Neural progenitor cell (in vitro differentiated cells): ENCODE measurements at places on chromosomes 6 and 20. TPM values are rescaled to one million over a fixed set of nuclear protein-coding genes. Genes with fewer than 3 reads are reported as not detected.

GRCh38 chr6:160170018-160170680 lies 48.5 kb downstream of the SLC22A1 start:
- peaks cover 12% of the 10 kb centered on the region for H3K4me1 ChIP-seq
- no peak overlapping the region for H3K4me3 ChIP-seq
- DNase-seq, result no peak

DNA sequence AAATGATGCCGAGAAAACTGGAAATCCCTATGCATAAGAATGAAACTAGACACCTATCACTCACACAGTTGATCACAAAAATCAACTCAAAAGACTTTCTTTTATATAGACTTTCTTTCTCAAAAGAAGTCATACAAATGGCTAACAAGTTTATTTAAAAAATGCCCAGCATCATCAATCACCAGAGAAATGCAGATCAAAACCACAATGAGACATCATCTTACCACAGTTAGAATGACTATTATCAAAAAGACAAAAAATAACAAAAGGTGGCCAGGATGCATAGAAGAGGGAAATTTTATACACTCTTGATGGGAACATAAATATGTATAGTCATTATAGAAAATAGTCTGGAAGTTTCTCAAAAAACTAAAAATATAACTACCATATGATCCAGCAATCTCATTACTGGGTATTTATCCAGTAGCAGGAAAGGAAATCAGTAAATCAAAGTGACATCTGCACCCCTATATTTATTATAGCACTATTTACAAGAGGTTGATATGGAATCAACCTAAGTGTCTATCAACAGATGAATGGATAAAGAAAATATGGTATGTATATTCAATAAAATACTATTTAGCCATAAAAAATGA lies 3.4 kb upstream of the RNF217 start:
- H3K4me1 ChIP-seq, result peaks cover 6% of the 10 kb centered on the region
- no peaks in the 10 kb centered on the region for H3K36me3 ChIP-seq
- no peaks in the 10 kb centered on the region for H3K27me3 ChIP-seq
- no peak overlapping the region for H3K27ac ChIP-seq
- DNase-seq, result no peak

GRCh38 chr6:4294636-4295035 lies 159.3 kb upstream of the ECI2 start:
- H3K4me3 ChIP-seq, result no peak overlapping the region
- no peak for DNase-seq
- no peaks in the 10 kb centered on the region for H3K27me3 ChIP-seq
- no peak overlapping the region for H3K27ac ChIP-seq

GRCh38 chr6:119568580-119568979 lies 219.0 kb upstream of the MAN1A1 start:
- no peaks in the 10 kb centered on the region for H3K4me1 ChIP-seq
- no peak for DNase-seq
- H3K27me3 ChIP-seq, result no peaks in the 10 kb centered on the region
- no peaks in the 10 kb centered on the region for H3K36me3 ChIP-seq
- no peak overlapping the region for H3K4me3 ChIP-seq
- no peak overlapping the region for H3K27ac ChIP-seq

DNA sequence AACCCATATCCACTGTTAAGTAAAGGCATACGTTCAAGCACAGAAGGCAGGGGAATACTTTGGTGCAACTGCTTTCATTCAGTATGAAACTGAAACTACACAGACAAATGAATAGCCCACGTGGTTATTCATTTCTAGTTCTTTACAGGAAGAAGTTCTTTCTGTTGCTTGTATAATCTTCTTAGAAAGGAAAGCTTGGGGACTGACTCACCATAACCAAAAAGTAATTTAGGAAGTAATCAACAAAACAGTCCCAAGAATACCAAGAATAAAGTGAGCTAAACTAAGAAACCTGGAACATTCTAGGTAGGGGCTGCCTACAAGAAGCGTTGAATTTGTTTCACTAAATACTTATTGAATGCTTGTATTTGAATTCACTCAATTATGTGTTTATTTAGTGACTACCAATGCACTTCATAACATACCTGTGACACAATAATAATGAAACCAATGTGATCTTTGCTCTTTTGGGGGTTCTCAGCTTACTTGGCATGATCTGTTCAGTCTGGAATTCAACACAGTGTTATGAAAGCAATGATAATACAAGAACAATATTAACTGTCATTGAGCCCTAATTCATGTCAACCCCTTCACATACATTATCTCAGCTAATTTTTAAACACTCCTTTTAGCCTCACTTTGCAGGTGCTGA lies 25.1 kb upstream of the KIAA0408 start:
- H3K4me1 ChIP-seq, result peaks cover 34% of the 10 kb centered on the region
- no peaks in the 10 kb centered on the region for H3K27me3 ChIP-seq
- H3K27ac ChIP-seq, result no peak overlapping the region
- no peak overlapping the region for H3K4me3 ChIP-seq

GRCh38 chr6:149060985-149061760 lies 256.3 kb upstream of the TAB2 start:
- H3K4me3 ChIP-seq, result no peak overlapping the region
- peaks cover 12% of the 10 kb centered on the region for H3K4me1 ChIP-seq

- H3K36me3 ChIP-seq, result no peaks in the 10 kb centered on the region
- DNase-seq, result peak; percentile 34
- no peak overlapping the region for H3K4me3 ChIP-seq
- H3K27me3 ChIP-seq, result no peaks in the 10 kb centered on the region
Measured at GRCh38 chr6:166750108-166750793, 123.2 kb upstream of the RPS6KA2 start.

- no peak overlapping the region for H3K4me3 ChIP-seq
- H3K27me3 ChIP-seq, result no peaks in the 10 kb centered on the region
- DNase-seq, result no peak
- H3K27ac ChIP-seq, result no peak overlapping the region
- H3K36me3 ChIP-seq, result no peaks in the 10 kb centered on the region
- no peaks in the 10 kb centered on the region for H3K4me1 ChIP-seq
Measured at GRCh38 chr6:139184047-139184446, 49.2 kb downstream of the HECA start.

The ADGRF4 gene
- total RNA-seq, result not detected in 2 replicates
